Ovary (tissue), 10 donors: ENCODE measurements at places on chromosomes 3 and 15. TPM values are rescaled to one million over a fixed set of nuclear protein-coding genes. Genes with fewer than 3 reads are reported as not detected.

PEX5L gene
- 0.70 TPM for polyA plus RNA-seq

LACTB gene
- 27.9 TPM for polyA plus RNA-seq

ACKR4 gene
- 0.30 TPM for polyA plus RNA-seq

ABHD17C gene
- polyA plus RNA-seq = 2.1 TPM

TEX55 gene
- not detected for polyA plus RNA-seq

CEMIP gene
- polyA plus RNA-seq = 4.1 TPM

ANKUB1 gene
- not detected for polyA plus RNA-seq

C3orf70 gene
- polyA plus RNA-seq = 9.0 TPM

CFAP20DC gene
- polyA plus RNA-seq = 0.42 TPM

SEMA6D gene
- 21.5 TPM for polyA plus RNA-seq

MST1 gene
- 3.5 TPM for polyA plus RNA-seq

TMEM41A gene
- polyA plus RNA-seq = 26.3 TPM

GRCh38 chr3:78900880-78901279 is 866.9 kb downstream of the ROBO1 start:
- no peaks in the 10 kb centered on the region for H3K4me1 ChIP-seq
- no peaks in the 10 kb centered on the region for H3K36me3 ChIP-seq
- H3K4me3 ChIP-seq = no peak overlapping the region
- DNase-seq = no peak
- H3K27me3 ChIP-seq = no peaks in the 10 kb centered on the region
- no peak overlapping the region for H3K27ac ChIP-seq

DNA sequence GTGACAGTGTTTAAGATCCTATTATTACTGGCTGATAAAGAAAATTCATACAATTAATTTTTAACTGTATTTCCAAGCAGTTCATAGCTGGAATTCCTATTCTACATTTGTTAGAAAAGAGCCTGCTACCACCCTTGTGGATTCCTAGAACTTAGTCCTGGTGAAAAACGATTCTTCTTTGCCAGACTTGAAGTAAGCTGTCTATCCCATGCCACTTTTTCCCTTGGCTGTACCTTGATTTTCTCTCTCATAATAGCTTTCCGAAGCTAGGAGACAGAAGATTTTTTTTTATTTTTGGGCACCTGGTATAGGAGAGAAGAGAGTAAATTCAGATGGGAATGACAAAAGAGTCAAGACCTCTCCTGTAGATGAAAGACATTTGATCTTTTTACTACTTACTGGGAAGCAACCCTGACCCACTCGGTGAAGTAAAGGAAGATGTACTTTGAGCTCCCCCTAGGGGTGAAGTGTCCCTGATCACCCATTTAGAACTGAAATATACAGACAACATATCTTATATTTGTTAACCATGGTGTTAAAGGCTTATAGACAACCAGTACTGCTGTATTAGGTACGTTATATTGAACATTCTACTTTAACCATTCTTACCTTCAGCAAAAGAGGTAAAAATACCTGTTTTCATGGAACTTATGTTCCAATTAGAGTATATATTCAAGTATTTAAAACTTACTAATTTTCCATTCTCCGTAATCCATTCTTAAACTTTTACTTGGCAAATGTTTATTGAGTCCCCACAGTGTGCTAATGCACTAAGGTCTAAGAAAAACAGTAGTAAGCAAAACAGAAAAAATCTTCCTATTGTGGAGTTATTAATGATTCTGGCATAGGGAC is 36.2 kb upstream of the C3orf38 start:
- H3K27ac ChIP-seq = no peak overlapping the region
- H3K4me1 ChIP-seq = no peaks in the 10 kb centered on the region
- H3K4me3 ChIP-seq = no peak overlapping the region
- no peaks in the 10 kb centered on the region for H3K27me3 ChIP-seq

GRCh38 chr3:69558912-69559311 is 173.0 kb upstream of the FRMD4B start:
- no peaks in the 10 kb centered on the region for H3K36me3 ChIP-seq
- H3K27me3 ChIP-seq = no peaks in the 10 kb centered on the region
- no peaks in the 10 kb centered on the region for H3K4me1 ChIP-seq
- no peak overlapping the region for H3K4me3 ChIP-seq
- no peak for DNase-seq

GRCh38 chr15:69665641-69666111 is 213.1 kb downstream of the RPLP1 start:
- DNase-seq = peak; percentile 67
- H3K36me3 ChIP-seq = no peaks in the 10 kb centered on the region
- H3K27me3 ChIP-seq = no peaks in the 10 kb centered on the region
- no peak overlapping the region for H3K4me3 ChIP-seq
- no peak overlapping the region for H3K27ac ChIP-seq

DNA sequence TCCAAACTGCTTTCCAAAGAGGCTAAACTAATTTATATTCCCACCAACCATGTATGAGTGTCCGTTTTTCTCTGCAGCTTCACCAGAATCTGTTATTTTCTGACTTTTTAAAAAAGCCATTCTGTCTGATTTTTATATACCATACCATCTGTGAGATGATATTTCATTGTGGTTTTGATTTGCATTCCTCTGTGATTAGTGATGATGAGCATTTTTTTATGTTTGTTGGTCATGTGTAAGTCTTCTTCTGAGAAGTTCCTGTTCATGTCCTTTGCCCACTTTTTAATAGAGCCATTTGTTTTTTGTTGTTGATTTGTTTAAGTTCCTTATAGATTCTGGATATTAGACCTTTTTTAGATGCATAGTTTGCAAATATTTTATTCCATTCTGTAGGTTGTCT is 179.4 kb upstream of the ALCAM start:
- H3K36me3 ChIP-seq = no peaks in the 10 kb centered on the region
- H3K27me3 ChIP-seq = no peaks in the 10 kb centered on the region
- no peak overlapping the region for H3K4me3 ChIP-seq
- H3K4me1 ChIP-seq = no peaks in the 10 kb centered on the region
- H3K27ac ChIP-seq = no peak overlapping the region

DNA sequence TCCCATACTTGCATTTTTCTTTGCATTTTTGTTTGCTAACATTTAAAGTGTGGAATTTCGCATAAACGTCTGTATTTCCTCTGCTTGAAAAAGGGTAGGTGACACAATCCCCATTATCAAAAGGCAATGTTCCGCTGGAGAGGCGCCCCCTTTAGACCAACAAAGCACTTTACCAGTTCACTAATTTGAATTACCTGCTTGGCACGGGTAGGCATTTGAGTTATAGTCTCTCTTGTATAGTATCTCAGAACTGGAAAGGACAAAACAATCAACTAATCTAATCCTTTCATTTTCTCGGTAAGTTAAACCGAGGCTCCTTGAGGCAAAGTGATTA is 775 bp upstream of the CCDC39 start:
- no peaks in the 10 kb centered on the region for H3K4me1 ChIP-seq
- no peak overlapping the region for H3K27ac ChIP-seq
- peak overlapping the region; percentile 39 for H3K4me3 ChIP-seq
- peaks cover 3% of the 10 kb centered on the region for H3K27me3 ChIP-seq

DNA sequence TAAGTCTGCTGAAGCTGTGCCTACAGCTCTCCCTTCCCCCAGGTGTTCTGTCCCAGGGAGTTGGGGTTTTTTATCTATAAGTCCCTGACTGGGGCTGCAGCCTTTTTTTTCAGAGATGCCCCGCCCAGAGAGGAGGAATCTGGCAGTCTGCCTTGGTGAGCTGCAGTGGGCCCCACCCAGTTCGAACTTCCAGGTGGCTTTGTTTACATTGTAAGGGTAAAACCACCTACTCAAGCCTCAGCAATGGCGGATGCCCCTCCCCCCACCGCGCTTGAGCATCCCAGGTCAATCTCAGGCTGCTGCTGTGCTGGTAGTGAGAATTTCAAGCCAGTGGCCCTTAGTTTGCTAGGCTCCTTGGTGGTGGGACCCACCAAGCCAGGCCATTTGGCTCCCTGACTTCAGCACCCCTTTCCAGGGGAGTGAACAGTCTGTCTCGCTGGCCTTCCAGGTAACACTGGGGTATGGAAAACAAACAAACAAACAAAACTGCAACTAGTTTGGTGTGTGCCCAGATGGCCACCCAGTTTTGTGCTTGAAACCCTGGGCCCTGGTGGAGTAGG is 189.4 kb downstream of the MFSD1 start:
- no peak overlapping the region for H3K27ac ChIP-seq
- H3K4me3 ChIP-seq = no peak overlapping the region
- no peak for DNase-seq
- H3K4me1 ChIP-seq = no peaks in the 10 kb centered on the region
- H3K27me3 ChIP-seq = no peaks in the 10 kb centered on the region

- no peaks in the 10 kb centered on the region for H3K4me1 ChIP-seq
- no peak for DNase-seq
- no peak overlapping the region for H3K4me3 ChIP-seq
- H3K27me3 ChIP-seq = no peaks in the 10 kb centered on the region
- H3K36me3 ChIP-seq = no peaks in the 10 kb centered on the region
Measured at GRCh38 chr3:3191675-3192285, 12.3 kb upstream of the CRBN start.

DNA sequence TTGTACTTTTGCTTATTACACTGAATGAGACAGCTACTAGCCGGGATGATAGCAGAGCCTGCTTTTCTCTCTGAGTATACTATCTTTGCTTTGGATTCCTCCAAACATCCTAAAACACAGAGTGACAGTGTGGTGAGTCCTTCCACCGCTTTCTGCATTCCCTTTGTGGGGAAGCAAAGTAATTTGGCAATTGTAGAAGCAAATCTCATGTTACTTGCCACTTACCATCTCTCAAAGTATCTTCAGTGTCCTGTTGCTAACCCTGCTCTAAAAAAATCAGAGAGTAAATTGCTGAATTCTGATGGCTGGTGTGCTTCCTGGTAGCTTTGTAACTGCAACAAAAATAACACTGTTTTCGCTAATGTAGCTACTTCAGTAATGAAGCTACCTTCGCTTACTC is 92.4 kb upstream of the LRRFIP2 start:
- H3K27ac ChIP-seq = no peak overlapping the region
- H3K36me3 ChIP-seq = no peaks in the 10 kb centered on the region
- H3K4me1 ChIP-seq = no peaks in the 10 kb centered on the region

GRCh38 chr3:4079339-4080195 is 223.6 kb upstream of the SETMAR start:
- no peaks in the 10 kb centered on the region for H3K36me3 ChIP-seq
- H3K27me3 ChIP-seq = no peaks in the 10 kb centered on the region
- H3K27ac ChIP-seq = no peak overlapping the region
- H3K4me1 ChIP-seq = no peaks in the 10 kb centered on the region
- no peak overlapping the region for H3K4me3 ChIP-seq

GRCh38 chr3:27729325-27729724 is 7.2 kb upstream of the EOMES start:
- H3K4me1 ChIP-seq = peaks cover 3% of the 10 kb centered on the region
- no peaks in the 10 kb centered on the region for H3K36me3 ChIP-seq
- no peak overlapping the region for H3K27ac ChIP-seq
- no peak overlapping the region for H3K4me3 ChIP-seq
- no peak for DNase-seq
- peaks cover 4% of the 10 kb centered on the region for H3K27me3 ChIP-seq

GRCh38 chr3:151265866-151266265 is 12.5 kb downstream of the P2RY14 start:
- no peak overlapping the region for H3K4me3 ChIP-seq
- DNase-seq = no peak
- H3K4me1 ChIP-seq = peaks cover 2% of the 10 kb centered on the region
- no peak overlapping the region for H3K27ac ChIP-seq
- no peaks in the 10 kb centered on the region for H3K27me3 ChIP-seq

GRCh38 chr3:169478566-169479313 is 184.8 kb downstream of the MECOM start:
- DNase-seq = no peak
- H3K4me1 ChIP-seq = no peaks in the 10 kb centered on the region
- H3K27ac ChIP-seq = no peak overlapping the region
- H3K36me3 ChIP-seq = no peaks in the 10 kb centered on the region
- H3K4me3 ChIP-seq = no peak overlapping the region

DNA sequence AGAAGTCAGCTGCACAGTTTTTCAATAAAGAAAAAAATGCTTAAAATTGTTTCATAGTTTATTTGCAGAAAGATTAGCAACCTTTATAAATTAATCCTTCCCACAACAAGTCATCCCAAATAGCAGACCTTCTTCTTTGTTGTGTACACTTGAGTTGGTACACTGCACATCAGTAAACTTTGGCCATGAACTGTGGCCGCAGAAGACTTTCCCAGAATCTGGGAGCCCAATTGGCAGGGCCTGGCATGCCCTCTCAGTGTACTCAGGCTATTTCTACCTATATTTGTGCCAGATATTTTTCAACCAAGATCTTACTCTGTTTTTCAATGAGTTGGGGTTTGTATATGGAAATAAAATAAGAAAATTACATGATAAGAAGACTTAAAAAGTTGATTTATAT is 133.1 kb downstream of the DIPK2A start:
- no peaks in the 10 kb centered on the region for H3K36me3 ChIP-seq
- H3K27me3 ChIP-seq = no peaks in the 10 kb centered on the region
- no peaks in the 10 kb centered on the region for H3K4me1 ChIP-seq
- no peak overlapping the region for H3K27ac ChIP-seq
- no peak for DNase-seq

GRCh38 chr3:121542924-121543323 is 2.9 kb downstream of the POLQ start:
- H3K27ac ChIP-seq = no peak overlapping the region
- no peaks in the 10 kb centered on the region for H3K27me3 ChIP-seq
- H3K4me1 ChIP-seq = peaks cover 1% of the 10 kb centered on the region
- H3K36me3 ChIP-seq = no peaks in the 10 kb centered on the region

- H3K4me3 ChIP-seq = no peak overlapping the region
- H3K36me3 ChIP-seq = no peaks in the 10 kb centered on the region
- no peaks in the 10 kb centered on the region for H3K4me1 ChIP-seq
- no peak overlapping the region for H3K27ac ChIP-seq
- no peaks in the 10 kb centered on the region for H3K27me3 ChIP-seq
Measured at GRCh38 chr3:144073698-144074097, 102.1 kb downstream of the DIPK2A start.

DNA sequence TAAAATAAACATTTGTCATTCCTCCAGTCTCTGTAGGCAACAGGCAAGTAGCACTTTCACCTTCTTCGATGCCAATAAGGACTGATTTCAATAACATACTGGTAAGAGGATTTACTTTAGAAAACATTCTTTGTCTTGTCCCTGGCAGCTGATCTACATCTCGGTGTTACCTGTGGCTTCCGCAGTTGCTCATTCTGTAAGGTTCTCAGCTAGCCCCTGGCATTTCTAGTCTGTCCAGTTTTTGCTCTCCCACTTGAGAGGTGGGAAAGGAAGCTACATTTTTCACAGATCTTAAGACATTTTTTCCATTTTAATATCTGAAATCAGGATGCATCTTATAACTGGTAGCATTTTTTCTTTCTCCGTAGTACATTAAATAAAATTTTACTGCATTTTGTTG is 19.7 kb upstream of the MAP6D1 start:
- H3K27ac ChIP-seq = no peak overlapping the region
- no peaks in the 10 kb centered on the region for H3K27me3 ChIP-seq
- no peak overlapping the region for H3K4me3 ChIP-seq
- DNase-seq = no peak

GRCh38 chr3:5002871-5003247 is 23.6 kb downstream of the BHLHE40 start:
- no peaks in the 10 kb centered on the region for H3K36me3 ChIP-seq
- H3K27me3 ChIP-seq = no peaks in the 10 kb centered on the region
- no peak for DNase-seq
- no peak overlapping the region for H3K27ac ChIP-seq

DNA sequence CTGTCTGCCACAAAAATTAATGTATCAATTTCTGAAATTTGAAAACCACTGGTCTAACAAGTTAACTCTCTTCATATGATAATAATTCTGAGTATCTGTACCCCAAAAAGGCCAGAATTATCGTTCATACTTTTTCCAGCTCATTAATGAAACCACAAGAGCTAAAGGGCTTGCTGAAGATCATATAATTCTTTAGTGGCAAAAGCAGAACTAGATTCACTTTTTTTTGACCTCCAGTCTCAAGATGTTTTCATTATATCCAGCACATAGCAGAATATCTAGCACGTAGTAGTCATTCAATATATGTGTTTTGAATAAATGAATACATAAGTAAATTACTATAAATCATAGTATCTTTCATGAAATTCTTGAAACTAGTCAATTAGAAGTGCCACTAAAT is 246.7 kb upstream of the KCNH8 start:
- H3K4me1 ChIP-seq = no peaks in the 10 kb centered on the region
- no peak for DNase-seq
- no peak overlapping the region for H3K4me3 ChIP-seq
- no peaks in the 10 kb centered on the region for H3K27me3 ChIP-seq
